ENCODE measurements at places on chromosomes 3 and 15.

GRCh38 chr15:41603411-41603935 lies 44.5 kb downstream of the TYRO3 start:
- no peak for DNase-seq

DNA sequence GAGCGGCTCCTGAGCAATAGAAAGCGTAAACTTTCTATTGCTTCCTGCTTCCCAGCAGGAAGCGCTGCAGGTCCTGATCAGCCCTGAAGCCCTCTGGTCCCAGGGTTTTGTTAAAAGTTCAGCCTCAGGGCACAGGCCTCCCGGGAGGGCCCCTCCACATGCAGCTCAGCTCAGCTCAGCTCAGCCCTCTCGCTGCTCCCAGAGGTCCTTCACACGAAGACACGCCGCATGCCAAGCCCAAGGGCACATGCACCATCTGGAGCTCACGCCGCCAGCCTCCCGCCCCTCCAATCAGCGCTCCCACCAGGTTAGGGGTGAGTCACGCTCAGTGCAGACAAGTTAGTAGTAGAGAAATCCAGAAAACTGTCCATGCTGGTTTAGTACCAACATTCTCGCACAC lies 12.7 kb downstream of the TKT start:
- no peak for DNase-seq

GRCh38 chr15:89436560-89437311 lies 59.6 kb downstream of the RHCG start:
- DNase-seq, result no peak

- DNase-seq, result peak; percentile 2
Measured at GRCh38 chr3:167740961-167741587, 5.6 kb downstream of the SERPINI1 start.

DNA sequence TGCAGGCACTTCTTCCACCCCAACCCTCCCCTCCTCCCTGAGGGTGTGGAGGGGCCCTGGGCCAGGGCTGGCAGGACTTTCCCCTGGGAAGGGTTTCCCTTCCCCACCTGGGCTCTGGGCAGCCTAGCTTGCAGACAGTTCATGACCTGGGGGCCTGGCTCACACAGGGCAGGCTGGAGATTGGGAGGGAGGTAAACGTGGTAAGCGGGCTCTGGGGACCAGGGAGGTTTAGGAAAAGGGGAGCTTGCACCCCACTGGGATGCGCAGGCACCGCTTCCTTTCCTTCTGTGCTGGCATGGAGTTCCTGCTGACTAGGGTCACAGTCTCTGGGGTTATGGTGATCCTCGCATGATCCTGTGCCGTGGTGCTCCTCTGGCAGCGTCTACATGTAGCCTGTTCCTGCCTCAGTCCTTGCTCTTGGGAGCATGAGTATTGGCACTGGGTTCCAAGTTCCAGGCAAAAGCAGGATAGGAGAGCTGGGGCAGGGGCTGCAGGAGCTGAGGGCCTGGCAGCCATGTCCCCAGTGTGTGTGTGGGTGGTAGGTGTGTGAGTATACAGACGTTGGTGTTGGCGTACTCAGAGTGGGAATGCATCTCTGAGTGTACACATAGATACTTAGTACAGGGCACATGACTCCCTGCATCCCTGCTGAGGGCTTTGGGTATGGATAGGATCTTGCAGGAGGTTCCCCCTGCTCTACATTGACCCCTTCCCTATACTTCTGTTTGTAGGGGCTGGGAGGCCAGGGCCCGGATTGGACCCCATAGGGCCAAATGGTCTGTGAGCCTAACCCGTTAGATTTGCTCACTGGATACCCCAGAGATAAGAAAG lies 6.9 kb downstream of the GLYCTK start:
- no peak for DNase-seq

GRCh38 chr3:140727886-140728285 lies 50.0 kb downstream of the TRIM42 start:
- no peak for DNase-seq

GRCh38 chr3:161322781-161323568 lies 48.3 kb downstream of the SPTSSB start:
- no peak for DNase-seq

GRCh38 chr15:76152197-76152596 lies 92.4 kb downstream of the TMEM266 start:
- no peak for DNase-seq

DNA sequence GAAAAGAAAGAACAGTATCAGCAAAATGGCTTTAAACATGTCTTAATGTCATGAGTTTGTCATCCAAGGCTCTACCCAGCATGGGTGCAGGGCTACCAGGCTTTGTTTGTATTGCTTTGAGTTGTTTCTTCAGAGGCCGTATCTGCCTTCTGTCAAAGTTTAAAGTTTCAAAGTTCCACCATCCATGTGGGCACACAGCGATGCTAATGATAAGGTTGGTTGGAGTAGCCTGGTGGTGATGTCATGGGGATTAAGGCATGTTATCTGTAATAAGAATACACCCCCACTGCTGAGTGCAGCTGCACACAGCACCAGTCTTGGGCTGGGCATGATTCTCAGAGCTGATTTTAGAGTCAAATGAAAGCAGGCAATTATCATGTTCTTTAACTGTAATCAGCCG lies 72.0 kb upstream of the LRTM1 start:
- no peak for DNase-seq

- no peak for DNase-seq
Measured at GRCh38 chr3:137765310-137766033, 1.4 kb downstream of the SOX14 start.

- DNase-seq, result no peak
Measured at GRCh38 chr3:136802481-136802996, 16.4 kb upstream of the SLC35G2 start.

DNA sequence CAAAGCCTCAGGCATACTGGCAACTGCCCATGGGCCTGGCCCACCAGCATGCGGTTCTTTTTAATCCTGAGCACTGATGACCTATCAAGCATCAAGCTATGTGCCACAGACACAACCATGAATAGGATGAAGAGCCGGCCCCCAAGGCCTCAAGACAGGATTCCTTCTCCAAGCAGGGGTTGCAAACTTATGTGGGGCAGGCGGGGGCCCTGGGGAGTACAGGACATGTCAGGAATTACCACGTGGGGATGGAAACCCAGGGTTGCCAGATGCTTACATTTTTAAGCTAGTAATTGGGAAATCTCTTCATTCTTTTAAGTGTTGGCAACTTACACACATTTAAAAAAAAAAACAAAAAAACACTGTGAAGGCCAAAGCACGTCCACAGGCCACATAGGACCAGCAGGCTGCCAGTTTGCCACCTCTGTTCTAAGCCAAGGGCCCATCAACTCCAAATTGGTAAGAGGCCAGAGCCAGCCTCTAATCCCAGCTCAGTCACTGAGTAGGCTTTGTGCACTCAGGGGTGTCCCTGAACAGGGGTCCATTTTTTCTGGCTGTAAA lies 32.8 kb downstream of the BDH1 start:
- no peak for DNase-seq

DNA sequence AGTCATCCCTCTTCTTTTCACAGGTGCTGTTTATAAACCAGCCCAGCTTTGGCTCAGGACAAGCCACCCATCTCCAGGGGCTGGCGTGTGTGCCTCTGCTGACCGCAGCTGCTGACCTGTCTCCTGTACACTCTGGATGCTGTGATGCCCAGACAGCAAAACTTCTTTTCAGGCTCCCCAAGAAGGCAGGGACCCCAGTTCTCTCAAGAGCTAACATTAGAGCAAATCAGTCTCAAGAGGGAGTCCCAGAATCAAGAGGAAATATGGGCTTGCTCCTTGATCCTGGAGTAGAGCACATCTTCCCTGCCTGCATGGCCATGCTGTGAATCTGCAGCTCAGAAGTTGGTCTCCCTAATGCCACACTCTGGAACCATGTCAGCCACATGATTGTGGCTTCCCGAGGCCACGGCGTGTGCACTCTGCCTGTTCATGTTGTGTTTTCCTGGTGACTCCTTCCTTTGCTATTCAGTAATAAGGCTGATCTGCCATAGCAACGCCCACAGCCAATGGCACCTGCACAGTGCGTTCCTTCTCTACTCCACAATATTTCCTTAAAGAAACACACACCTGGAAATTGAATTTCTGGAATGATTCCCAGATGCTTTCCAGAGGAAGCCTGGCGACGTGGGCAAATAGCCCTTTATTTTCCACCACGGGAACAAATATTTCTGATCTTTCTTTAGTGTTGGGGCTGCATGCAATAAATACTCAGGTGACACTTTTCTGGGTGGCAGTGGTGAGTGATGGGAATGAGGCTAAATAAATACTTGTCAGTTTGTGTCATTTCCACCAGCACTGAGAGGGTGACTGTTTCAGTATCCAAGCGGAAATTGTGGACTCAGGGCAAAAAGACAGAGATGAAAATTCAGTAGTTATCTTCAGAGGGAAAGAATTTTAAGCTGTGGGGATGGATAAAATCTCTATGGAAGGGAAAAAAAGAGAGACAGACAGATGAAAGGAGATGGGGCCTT lies 21.9 kb upstream of the THSD4 start:
- no peak for DNase-seq

- no peak for DNase-seq
Measured at GRCh38 chr3:120461416-120461815, 10.6 kb upstream of the FSTL1 start.

DNA sequence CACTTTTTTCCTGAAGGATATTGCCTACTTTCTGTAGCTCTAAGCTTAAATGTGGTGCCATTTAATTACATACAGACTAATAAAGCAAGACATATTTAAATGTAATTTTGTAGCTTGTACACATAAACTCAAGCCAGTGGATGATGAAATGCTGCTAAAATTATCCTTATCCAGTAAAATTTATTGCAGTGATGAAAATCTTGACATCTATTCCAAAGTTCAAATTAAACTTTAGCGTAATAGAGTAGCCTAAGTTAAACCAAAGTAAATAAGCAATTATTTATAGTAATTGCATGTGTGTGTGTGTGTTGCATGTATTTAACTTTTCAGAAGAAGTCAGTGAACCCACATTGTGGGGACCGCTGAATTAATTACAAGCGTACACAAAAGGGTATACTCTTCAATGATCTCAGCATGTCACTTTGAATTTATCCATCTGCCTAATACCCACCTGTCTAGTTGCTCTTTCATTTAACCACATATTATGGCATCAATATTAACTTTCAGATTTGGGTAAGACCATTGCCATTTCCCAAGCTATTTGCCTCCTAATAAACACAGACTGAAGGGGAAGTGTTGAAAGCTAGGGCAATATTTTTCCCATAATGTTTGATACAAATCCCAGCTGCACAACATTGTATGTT lies 85.0 kb downstream of the MECOM start:
- no peak for DNase-seq

DNA sequence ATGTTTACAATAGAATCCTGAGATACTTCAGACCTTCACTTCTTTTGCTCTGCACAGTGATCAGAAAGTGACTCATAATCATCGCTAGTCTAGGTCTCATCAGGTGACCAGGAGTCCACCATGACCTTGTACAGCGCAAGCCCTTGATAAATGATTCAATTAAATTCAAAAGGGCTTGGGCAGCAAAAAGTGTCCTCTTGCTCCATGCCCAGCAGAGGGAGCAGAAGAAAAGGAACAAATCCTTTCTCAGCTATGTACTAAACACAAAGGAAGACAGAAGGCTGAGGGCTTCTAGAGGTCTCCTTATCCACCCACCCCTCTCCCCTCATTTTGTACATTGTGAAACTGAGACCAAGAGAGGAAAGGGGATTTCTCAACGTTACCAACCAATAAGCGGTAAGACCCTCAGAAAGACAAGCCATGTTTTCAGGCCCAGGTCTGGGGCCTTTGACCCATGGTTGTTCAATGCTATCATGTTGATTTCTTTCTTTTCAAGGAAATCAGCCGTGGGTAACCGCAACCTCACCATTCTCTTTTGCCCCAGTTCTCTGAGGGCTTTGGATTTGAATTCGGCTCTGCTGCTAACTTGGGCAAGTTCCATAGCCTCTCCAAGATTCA lies 74.8 kb downstream of the AQP9 start:
- DNase-seq, result no peak

DNA sequence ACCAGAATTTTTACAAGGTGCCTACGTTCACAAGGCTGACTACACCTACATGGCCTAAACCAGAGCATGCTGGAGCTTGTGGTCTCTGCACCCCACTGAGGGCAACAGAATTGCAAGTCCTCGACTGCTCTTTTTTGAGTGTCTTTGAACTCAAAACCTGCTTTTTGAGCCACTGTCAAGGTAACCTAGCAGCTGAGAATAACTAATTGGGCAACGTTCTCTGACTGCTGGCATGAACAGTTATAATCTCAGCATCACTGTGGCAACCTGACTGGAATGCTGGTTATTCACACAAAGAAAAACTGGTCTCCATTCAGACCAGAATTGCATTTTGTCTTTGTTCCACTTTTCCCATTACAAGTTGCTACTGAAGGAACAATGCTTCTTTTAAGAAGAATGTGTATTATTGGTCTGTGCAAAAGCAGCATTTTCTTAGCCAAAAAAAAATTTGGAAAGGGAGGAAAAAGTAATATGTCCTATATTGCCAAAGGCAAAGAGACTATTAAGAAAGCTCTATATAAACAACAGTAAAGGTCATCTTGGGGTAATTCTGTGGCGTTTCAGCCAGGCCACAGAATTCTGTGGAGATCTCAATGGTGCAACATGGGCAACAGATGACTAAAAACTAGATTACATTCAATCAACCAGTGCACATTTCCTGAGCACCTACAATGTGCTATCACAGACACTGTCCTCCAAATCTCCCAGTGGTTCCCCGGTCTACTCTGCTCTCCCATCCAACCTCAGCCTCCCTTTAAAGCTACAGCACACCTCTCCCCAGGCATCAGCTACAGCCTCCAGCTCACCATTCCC lies 76.8 kb downstream of the TNIK start:
- no peak for DNase-seq

- no peak for DNase-seq
Measured at GRCh38 chr3:20123131-20123652, 62.8 kb downstream of the SGO1 start.

GRCh38 chr15:75655931-75656330 lies 8.2 kb downstream of the SNX33 start:
- DNase-seq, result no peak

DNA sequence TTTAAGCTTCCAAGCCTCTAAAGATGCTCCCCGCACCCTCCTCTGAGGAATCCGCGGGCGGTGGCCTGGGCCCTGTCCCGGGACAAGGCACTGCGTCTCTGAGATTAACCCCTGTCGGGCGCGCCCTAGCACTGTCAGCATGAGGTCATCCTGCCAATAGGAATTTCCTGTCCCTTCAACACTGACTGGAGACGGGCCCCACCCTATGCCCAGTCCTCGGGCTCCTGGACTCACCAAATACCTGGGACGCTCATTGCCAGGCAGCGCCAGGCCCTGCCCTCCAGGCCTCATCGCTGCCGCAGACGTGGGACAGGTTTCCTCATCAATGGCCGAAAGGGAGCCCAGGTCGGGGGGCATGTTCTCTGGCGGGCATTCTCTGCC lies 67.6 kb upstream of the SH3GL3 start:
- no peak for DNase-seq

- DNase-seq, result no peak
Measured at GRCh38 chr3:18580268-18580667, 155.1 kb upstream of the SATB1 start.

DNA sequence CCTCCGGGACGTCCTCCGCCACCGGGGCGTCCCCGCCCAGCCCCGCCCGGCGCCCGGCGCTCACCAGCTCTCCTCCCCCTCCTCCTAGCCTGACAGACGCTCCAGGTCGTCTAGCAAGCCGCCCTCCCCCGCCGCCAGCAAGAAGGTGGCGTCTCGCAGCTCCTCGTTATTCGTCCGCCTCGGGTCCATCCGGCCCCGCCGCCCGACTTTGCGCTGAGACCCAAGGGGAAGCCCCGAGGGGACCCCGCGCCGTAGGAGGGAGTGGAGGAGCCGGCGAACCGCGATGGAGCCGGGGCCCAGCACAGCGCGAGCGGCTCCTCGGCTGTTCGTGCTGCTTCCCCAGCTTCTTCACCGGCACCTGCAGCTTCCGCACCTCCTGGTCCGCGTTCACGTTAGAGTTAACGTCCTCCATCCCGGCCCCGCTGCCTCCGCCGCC lies 26.3 kb upstream of the MTHFS start:
- peak; percentile 32 for DNase-seq

Data from stimulated activated CD4-positive, alpha-beta T cell treated with anti-CD3 and anti-CD28 coated beads, Interleukin-15, amount 100 ng/mL, for 1 hour (primary cell).